ENCODE measurements at places on chromosomes 7 and 10.

- DNase-seq = no peak
Observed at GRCh38 chr10:8435186-8436055, 380.9 kb downstream of the GATA3 start.

- DNase-seq = no peak
Observed at GRCh38 chr7:96250776-96251361, 71.0 kb downstream of the SLC25A13 start.

DNA sequence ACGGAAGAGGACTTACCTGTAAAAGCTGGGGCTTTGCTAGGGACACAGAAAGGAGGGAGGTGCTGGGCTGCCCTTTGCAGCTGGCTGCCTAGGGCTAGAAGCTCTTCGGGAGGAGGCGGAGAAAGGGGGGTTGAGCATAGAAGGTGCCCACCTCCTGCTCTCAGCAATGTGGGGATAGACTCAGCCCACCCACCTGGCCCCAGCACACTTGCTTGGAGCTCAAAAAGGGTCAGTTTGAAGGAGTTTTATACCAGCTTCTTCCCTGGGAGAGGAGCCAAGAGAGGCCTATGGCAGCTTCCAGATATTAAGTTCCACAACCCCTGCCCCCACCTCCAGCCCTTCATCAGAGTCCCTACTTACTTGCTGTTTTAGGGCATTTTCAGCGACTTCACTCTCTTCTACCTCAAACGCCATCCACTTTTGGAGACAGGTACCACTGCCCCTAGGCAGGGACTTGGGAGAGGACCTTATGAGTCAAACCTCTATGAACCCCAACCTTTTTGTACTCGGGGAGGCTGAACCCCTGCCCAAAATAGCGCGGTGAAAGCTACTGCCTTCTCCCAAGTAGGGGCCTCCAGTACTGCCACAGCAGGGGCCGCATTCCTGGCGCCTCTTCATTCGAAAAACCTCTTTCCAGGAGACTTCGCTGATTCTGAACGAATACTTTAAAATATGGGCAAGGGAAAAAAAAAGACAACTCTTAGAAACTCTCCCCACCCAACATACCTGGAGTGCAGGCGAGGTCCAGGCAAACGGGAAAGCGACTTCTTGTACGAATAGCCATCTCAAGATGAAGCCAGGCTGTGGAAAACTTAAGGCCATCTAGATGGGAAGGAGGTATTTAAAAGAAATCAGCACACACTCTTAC lies 1.2 kb upstream of the EVX1 start:
- DNase-seq = no peak

DNA sequence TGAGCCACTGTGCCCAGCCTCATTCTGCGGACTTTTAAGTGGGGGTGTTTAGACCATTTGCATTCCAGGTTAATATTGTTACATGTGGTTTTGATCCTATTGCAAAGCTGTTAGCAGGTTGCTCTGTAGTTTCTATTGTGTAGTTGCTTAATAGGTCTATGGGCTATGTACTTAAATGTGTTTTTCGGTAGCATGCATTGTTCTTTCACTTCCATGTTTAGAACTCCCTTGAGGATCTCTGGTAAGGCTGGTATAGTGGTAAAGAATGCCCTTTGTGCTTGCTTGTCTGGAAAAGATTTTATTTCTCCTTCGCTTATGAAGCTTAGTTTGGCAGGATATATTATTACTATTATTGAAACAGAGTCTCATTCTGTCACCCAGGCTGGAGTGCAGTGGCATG lies 13.4 kb upstream of the LRRD1 start:
- no peak for DNase-seq

- DNase-seq = no peak
Observed at GRCh38 chr7:82044497-82045080, 274.7 kb upstream of the HGF start.

DNA sequence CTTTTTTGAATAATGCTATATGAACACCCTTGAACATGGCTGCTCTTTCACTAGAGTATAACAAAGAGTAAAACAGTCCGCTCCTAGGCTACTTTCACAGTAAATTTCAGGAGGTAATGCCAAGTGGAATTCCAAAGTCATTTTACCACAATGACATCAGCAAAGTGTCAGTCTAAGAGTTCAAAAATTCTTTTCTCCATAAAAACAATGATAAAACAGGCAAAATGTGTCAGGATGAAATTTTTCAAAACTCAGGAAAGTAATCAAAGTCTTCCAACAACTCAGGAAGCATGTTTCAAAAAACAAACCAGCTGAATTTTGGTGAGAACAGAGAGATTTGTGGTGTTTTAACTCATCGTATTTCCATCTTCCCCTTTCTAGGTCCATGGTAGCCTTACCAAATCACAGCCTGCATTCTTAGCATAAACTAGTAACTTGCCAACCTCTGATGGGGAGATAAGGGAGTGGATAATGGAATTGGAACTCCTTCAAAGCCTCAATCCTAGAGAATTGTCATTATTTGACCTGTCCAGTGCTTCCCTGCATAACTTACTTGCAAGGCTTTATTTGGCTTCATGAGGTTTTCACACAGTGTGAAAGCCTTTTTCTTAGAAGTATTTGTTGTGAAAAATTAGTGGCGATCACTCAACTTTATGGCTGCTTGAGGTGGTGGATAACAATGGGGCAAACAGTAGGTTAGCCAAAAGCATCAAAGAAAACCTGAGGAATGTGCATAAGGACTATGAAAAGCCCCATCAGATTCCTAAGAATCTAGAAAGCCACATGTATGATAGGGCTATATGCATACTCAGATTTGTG lies 302.7 kb downstream of the HDAC9 start:
- DNase-seq = no peak

DNA sequence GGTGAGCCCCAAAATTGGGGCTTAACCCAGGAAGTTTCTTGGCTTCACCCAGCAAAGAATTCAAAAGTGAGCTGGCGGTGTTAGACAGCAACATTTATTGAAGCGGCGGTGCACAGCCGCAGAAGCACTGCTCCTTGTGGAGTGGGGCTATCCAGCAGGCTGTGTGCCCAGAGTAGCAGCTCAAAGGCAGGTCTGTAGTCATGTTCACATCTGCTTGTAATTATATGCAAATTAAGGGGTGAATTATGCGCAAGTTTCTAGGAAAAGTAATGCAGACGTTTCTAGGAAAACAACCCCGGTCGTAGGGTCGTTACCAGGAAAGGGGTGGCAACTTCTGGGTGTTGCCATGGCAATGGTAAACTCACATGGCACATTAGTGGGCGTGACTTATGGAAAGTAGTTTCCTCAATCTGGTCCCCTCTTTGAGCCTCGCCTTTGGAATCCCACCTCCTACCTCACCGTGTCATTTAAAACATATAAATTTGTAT lies 13.7 kb upstream of the KBTBD2 start:
- peak; percentile 33 for DNase-seq

DNA sequence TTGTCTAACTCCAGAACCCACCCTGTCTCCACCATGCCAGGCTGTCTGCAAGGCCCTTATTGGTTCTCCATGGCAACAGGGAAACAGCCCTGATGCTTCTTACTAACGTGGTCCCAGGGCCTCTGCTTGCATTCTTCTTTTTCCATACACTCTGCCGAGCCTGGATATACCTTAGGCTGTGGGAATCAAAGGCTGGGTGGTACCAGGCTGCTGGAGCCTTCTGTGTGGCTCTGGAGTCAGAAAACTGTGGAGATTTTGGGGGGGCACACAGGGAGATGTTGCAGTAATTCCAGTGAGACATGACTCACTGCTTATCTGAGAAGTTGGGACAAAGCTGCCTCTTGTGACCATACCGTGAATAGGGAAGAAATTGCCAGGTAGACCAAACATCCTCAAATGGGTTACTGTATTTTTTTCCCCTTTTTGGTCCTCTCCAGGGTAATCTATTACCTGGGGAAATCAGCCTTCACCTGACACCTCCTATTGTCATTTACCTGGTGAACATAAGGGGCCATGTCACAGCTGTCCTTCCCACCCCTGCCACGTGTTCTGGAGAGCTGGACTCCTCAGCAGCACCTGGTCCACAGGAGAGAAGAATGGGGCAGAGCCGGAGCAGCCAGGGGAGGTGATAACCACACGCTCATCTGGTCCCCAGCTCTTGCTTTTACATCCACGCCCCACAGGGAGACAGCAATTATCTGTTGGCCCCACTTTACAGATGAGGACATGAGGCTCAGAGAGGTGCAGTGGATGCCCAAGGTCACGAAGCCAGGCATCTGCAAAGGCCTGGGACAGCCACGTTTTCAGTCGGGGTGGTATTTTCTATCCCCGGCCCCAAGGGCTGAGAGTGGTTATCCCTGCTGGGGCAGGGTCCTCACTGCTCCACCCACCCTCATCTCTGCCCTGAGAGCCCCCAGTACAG lies 4.6 kb downstream of the CHST3 start:
- DNase-seq = no peak

- DNase-seq = no peak
Observed at GRCh38 chr7:112266595-112267270, 60.2 kb downstream of the ZNF277 start.

DNA sequence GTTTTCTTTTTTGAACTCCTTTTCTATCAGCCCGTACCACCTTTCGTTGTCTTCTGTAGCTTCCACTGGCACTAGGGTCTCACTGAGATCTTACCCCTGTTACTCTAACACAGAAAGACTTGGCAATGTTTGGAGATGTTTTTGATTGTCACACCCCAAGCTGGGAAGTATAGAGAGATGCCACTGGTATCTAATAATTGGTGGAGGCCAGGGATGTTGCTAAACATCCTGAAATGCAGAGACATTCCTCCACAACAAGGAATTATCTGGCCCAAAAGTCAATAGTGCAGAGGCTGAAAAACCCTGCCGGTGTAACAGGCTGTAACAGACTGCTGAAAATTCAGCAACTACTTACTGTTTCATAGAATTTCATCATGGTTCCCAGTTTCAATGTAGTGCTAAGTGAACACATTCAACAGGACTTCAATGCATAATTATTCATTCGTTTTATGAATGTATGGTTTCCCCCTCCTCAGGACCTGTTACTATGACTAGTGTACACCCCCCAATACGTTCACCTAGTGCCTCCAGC lies 115.9 kb downstream of the TRIM24 start:
- DNase-seq = no peak

GRCh38 chr10:22623633-22624253 lies 90.6 kb downstream of the PIP4K2A start:
- no peak for DNase-seq

- DNase-seq = no peak
Observed at GRCh38 chr10:132465889-132466519, 69.0 kb downstream of the PWWP2B start.

GRCh38 chr10:59432207-59432900 lies 70.0 kb upstream of the FAM13C start:
- DNase-seq = no peak

DNA sequence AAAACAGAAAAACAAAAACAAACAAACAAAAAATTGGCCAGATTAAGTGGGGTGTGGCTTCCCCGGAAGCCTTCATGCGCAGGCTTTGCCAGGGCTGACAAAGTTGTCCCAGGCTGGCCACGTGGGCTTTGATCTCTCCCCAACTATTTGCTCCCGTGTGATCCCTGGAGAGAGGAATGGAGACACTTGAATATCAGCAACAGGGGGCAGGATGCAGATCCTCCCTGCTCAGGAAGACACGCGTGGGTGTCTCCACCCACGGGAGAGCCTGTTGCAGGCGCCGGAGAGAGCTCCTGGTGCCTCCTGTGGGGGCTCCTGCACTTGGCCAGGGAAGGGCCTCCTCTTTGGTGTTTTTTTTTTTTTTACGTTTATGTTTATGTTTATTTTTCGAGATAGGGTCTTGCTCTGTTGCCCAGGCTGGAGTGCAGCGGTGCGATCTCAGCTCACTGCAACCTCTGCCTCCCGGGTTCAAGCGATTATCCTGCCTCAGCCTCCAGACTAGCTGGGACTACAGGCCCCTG lies 19.0 kb downstream of the TRIM56 start:
- DNase-seq = no peak

DNA sequence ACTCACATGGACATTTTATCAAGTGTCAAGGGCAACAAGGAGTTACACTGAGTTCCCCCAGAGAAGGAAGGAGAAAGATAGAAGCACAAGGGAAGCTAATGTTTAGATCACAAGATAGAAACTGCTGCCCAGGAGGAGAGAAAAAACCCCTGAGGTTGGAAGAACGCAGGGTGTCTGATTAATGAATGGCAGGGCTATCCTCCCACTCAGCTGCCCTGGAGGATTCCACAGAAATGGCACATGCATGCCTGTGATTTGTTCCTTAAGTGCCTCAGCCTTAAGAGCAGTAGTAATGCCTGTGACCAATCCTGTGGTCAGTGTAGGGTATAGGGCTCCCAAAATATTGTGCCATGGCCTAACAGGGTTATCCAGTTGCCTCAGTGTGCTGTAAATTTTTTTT lies 20.2 kb downstream of the DNAJB9 start:
- no peak for DNase-seq

DNA sequence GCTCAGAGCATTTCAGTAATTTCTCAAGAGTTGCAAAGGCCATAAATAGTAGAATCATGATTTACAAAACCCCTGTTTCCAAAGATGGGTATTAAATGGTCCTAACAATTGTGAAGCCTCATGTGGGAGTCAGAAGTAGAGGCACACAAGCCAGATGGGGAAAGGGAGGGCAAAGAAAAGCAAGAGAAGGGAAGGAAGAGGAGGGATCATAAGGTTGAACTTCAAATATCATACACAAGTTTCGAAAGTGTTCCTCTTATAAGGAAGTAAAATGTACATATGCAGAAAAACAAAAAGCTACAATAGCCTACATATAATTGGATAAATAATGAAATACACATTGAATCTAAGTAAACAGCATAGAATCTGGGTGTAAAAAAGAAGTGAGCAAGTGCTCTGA lies 6.0 kb downstream of the LIPN start:
- no peak for DNase-seq

- DNase-seq = peak; percentile 60
Observed at GRCh38 chr10:103659674-103660363, 166.3 kb downstream of the NEURL1 start.

GRCh38 chr10:47137311-47137851 lies 162.6 kb upstream of the GDF10 start:
- no peak for DNase-seq

DNA sequence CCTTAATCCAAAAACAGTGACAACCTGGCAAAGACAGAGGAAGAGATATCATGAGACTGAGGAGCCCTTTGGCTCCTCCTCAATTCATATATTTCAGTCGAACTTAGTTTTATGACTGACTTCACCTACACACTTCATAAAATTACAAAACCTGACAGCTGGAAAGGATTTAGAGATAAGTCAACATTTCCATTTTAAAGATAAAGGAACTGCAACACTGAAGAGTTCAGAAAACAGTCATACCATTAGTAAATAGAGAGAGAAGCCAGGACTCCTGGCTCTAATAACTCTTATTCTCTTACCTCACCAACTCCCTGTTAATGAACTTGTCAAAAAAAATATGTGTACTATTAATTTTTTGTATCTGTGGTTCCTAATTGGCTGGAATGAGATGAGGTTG lies 141.0 kb upstream of the COL1A2 start:
- no peak for DNase-seq

GRCh38 chr10:7519351-7519750 lies 108.5 kb upstream of the SFMBT2 start:
- no peak for DNase-seq

Measured in activated CD4-positive, alpha-beta T cell treated with anti-CD3 and anti-CD28 coated beads, Interleukin-2, amount 50 U/mL, for 24 hours (primary cell).